SJCRH30 (cell line): ENCODE measurements at places on chromosomes 3 and 15. TPM values are rescaled to one million over a fixed set of nuclear protein-coding genes. Genes with fewer than 3 reads are reported as not detected.
A peak's percentile ranks its signal among the peaks of the same experiment; 100 is the strongest.

DNA sequence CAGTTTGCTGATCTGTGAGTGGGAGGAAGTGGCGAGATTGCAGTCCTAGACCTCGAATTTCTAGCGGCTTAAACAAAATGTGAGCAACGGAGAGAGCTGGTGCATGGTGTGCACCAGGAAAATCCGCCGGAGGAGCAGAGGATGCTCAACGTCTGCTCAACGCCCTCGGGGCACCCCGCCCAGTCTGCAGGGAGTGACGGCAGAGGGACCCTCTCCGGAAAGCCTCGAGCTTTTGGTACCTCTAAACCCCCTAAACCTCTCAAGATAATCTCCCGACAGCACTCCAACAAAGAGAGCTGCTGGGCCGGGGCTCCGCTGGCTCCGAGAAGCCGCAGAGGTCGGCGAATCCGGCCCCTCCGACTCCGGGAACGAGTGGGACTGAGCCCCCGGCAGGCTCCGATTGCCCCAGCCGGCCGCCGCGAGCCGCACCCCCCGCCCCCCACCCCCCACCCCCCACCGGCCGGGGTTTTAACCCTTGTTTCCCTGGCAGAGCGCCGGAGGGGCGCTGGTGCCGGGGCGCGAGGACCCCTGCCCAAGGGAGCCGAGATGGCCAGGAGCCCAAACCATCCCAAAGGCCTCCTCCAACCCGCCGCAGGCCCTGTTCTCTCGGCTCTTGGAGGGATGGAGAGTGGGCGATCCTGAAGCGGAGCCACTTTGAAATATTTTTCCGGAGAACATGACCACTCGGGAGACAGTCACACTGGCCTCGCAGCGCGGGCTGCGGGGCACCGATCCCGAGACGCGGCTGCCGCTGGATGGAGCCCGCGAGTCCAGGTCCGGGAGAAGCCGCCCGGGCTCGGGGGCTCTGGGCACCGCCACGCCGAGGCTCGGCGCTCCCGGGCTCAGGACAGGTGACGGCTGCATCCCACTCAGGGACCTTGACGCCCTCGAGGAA is 1.5 kb downstream of the MEGF11 start:
- peak; percentile 75 for DNase-seq

DNA sequence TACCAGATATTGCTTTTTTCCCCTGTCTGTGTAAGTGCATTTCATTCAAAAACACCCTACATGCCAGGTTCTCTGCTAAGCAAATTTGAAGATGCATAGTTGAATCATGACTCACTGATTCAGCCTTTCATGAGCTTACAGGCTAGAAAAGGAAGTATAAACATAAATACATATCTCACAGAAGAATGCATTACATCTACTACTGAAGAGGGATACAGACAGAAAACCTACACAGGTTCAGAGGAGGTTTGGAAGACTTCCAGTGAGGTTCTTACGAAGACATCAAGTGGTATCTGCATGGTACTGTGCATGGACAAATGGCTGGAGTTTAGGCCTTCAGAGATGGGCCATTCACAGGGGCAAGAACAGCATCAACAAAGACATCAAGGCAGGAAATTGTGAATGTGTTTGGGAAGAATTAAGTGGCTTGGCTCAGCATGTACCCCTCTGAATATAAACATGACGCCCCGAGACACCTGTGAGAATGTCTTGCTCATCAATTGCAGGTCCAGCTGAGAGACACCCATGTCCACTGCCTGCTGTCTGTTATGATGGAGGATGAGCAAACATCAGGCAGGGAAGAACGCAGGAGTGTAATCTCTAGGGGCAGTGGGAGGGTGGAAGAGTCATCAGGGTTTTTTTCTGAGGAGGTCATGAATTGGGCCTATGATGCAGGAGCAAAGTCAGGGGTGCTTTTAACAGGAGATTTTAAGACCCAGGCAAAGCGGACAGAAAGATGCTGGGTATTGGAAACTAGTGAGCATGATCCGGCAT is 105.1 kb upstream of the GALNT15 start:
- no peak for DNase-seq

DNA sequence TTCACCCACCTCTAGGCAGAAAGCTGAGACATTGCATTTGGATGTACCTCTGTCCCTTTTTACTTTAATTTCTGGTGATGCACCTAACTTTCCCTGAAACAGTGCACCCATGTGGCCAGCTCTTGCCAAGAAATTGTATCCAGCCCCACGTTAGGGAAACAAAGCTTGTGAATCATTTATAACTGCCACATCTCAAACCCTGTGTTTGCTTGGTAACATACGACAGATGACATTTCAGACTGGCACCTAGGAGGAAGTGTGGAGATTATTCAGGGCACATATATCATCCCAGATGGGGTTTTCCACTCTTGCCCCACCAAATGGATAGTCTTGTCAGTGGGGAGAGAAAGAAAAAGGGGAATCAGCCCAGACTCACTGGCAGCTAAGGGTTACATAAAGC is 2.1 kb downstream of the CYB561D2 start:
- no peak for DNase-seq

The SI gene
- not detected in 2 replicates for total RNA-seq

The ARL13B gene
- total RNA-seq = 30.8 and 33.2 TPM in 2 replicates

The CHDH gene
- total RNA-seq = 0.41 and 0.42 TPM in 2 replicates

DNA sequence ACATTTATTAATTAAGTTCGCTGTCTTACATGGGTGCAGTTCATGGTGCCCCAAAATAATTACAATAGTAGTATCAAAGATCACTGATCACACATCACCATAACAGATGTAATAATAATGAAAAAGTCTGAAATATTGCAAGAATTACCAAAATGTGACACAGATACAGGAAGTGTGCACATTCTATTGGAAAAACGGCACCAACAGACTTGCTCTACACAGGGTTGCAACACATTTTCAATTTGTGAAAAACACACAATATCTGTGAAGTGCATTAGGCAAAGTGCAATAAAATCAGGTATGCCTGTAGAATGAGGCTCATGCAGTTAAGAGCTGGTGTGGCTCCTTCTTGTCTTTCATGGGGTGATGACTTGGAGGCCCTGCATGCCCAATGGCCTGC is 265.8 kb downstream of the RPLP1 start:
- no peak for DNase-seq

DNA sequence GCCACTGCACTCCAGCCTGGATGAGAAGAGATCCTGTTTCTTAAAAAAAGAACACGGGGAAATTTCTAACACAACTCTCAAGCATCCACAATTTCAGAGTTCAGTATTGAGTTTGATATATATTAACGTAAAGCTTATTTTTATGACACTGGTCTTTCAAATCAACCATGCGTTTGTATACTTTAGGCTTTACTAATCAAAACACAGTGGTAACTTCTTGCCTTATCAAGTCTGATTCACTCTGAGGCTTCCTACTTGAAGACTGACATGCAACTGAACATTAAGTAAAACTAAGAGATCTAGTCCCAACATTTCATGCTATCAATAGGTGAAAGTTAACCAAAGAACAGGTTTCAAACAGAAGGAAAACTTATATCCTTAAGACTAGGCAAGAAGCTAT is 46.7 kb downstream of the PRTG start:
- no peak for DNase-seq

DNA sequence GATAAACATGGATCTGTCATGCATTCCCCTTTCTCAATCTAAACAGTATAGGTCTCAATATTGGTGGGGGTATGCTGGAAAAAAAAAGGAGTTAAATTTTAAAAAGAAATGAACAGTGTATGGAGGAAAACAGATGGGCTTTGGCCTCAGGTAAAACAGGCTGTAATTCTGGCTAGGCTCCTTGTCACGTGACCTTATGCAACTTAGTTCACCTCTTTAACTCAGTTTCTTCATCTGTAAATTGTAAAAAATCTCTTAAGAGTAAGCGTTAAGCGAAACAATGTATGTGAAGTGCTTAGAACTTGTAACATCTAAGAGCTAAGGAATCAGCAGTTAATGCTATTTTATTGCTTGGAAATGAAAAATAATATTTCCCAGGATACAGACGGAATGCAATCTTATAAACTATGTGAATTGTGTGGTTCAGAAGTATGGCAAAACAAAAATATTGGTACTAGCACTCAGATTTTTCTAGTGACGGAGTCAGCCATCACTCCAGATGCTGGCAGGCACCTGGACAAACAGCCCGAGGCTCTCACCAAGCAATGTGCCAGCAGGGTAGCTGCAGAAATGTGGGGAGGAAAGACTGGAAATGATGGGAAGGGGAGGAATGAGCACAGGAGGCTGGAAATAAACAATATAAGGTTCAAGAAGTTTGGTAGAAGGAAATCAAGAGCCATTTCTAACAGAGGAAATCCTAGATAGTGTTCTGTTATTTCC is 172.8 kb downstream of the USP13 start:
- DNase-seq = no peak

DNA sequence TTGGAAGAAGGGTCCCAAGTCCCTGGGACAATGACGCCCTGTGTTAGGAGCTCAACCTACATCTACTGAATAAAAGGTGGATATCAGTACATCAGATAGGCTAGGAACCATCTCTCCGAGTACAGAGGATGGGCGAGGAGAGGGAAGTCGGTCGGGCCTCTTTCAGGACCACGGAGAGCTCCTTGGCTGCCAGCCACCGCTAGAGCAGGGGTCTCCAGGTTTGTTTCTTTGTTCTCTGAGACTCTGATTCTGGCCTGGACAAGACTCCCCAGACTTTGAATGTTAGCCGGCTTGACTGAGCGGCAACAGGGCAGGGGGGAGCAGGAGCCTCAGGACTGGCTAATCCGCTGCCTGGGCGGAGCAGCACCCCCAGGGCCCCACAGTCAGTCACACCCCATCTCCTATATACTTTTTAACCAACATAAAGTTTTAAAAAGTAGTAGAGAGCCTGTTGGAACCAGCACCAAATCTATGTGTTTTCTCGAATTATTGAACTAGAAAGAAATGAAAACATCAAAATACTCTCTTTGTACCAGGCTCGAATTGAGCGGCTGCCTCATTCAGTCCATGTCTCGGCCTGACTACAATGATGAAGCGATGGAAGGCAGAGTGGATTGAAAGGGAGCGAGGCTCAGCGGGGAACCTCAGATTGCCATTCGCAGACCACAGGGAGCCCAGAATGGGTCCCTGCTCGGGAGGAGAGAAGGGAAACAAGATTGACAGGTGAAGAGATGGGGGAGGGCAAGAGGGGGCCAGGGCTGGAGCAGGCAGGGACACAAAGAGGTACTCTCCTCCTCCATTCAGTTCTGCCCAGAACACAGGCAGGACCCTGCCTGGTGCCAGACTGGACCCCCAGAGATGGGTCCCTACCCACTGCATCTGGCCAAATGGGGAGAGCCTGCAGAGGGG is 131.6 kb downstream of the TPRA1 start:
- DNase-seq = peak; percentile 73

GRCh38 chr15:34055868-34056595 is 17.0 kb upstream of the AVEN start:
- no peak for DNase-seq

GRCh38 chr15:101578443-101578894 is 73.7 kb downstream of the TM2D3 start:
- peak; percentile 18 for DNase-seq

GRCh38 chr3:187795207-187795960 is 50.1 kb upstream of the BCL6 start:
- DNase-seq = no peak

- DNase-seq = no peak
Measured at GRCh38 chr3:22981861-22982260, 221.3 kb upstream of the UBE2E2 start.

DNA sequence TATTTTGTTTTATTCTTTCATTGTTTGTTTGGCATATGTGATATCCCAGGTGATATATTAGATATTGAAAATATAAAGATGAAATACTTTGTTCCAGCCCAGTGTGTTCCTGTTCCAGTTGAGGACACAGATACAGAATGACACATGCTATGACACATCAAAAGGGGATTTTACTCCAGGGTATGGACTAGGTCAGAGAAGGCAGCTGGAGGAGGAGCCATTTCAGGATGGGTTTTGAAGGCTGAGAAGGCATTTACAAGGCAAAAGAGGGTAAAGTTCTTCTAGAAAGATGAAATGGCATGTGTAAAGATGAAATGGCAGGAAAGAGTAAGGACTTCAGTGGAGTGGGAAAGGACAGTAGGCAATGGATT is 163.8 kb downstream of the ZIC1 start:
- DNase-seq = no peak

The TFRC gene
- 259 and 267 TPM in 2 replicates for total RNA-seq

- DNase-seq = no peak
Measured at GRCh38 chr3:14503706-14504065, 36.5 kb downstream of the GRIP2 start.

The TRIM59 gene
- 39.1 and 39.9 TPM in 2 replicates for total RNA-seq

GRCh38 chr15:68106656-68107055 is 52.5 kb downstream of the PIAS1 start:
- no peak for DNase-seq
